Cardiac fibroblast (primary cell): ENCODE measurements at places on chromosomes 2 and 18.

DNA sequence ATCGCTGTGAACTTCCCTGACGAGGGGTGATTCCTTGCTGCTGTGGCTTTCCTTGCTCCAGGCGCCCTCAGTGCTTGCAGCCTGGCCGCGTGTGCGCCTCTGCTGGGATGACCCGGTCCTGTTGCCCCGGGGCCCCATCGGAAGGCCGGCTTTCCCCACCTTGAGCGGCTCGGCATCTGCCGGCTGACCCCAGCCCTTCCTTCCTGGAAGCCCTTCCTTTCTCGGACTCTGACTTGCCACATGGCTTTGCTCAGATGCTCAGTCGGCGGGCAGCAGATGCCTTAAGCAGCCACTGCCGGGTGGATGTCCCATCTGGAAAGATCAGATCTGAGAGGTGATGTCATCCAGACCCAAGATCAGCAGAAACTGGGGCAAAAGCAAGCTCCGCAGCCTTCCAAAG, 100.5 kb upstream of the ODC1 start:
- DNase-seq: peak; percentile 43

GRCh38 chr18:65091744-65092329, 659.0 kb upstream of the CDH7 start:
- DNase-seq: peak; percentile 27

DNA sequence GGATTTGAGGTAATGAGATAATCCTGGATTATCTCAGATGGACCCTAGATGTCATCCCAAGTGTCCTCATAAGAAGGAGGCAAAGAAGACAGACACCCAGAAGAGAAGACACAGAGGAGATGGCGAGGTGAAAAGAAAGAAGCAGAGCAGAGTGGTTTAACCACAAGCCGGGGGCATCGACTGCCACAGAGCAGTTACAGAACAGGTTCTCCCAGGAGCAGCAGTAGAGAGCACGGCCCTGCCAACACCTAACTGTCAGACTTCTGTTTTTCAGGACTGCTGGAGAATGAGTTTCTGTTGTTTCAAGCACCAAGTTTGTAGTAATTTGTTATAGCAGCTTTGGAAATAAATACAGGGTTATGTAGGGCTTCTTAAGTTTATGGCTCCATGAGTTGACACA, 437.0 kb downstream of the THSD7B start:
- DNase-seq: no peak

DNA sequence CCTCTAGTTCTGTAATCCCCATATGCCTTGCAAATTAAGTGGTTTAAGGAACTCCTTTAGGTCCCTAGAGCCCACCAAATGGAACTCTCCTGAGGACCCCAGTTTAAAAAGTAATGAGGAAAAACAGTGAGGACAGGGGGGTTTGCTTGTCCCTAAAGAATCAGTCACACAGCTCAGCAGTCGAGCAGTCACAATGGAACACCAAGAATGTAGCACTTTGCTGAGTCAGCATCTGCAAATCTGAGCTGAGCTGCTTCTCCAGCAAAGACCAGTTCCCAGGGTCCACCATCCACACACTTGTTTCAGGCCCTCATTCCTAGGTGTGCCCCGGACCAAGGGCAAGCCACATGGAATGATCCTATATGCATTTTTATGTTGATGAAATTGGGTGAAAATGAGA, 46.2 kb upstream of the NEDD4L start:
- DNase-seq: no peak

DNA sequence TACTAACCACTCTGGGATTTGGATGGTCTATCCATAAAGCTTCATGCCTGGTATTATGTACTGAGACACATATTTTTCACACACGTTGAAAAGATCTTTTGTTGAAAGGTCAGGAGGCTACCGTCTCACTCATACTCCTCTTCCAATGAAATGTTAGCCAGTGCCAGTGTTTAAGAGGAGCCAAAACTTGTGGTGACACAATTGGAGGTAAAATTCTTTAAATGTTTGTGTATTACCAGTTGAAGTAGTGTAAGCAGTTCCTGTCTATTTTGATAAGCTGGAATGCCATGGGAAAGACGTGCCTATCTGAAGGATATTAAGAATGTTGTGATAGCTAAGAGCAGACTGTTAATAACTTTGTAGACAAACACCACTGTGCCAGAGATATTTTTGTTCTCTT, 32.1 kb downstream of the MARCHF7 start:
- DNase-seq: peak; percentile 76

DNA sequence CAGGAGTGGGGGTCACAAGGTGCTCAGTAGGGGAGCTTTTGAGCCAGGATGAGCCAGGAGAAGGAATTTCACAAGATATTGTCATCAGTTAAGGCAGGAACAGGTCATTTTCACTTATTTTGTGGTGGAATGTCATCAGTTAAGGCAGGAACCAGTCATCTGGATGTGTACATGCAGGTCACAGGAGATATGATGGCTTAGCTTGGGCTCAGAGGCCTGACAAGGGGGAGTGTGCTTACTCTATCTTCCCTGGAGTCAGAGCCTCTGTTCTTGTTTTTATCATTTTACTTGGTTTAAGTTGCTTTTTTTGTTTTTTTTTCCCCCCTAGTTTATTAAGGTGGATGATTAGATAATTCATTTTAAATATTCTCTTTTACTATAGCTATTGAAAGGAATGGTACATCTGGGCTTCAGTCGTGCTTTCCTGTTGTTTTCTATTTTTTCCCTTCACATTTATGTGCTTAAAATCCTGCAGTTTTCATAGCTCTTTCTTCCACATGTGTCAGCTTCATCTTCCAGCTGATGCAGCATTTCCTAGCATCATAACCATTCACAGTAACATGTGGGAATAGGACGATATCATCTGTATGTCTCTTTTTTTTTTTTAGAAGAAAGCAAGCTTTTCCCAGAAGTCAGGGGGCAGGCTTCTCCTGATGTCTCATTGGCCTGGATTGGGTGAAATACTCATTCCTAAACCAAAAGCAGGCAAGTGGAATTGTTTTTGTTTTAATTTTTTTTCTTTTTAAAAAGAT, 15.4 kb downstream of the ZNF396 start:
- DNase-seq: no peak

DNA sequence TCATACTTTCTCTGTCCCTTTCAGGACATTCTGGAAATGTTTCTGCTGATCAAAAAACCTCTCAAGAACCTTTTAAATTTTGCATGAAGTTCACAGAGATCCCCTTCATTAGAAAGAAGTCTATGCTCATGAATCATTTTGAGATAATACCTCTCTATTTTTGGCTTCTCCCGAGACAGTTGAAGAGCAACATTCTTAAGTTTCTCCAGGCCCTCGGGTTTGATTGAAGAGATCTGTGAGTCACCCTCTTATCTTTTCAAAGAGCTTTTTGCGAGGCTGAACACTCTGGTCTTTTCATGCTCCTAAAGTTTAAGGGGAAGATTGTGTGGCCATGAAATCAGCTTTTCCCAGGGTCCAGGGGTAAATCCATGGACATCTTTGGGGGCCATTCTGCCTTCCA, 354.2 kb downstream of the FBXO15 start:
- peak; percentile 73 for DNase-seq

DNA sequence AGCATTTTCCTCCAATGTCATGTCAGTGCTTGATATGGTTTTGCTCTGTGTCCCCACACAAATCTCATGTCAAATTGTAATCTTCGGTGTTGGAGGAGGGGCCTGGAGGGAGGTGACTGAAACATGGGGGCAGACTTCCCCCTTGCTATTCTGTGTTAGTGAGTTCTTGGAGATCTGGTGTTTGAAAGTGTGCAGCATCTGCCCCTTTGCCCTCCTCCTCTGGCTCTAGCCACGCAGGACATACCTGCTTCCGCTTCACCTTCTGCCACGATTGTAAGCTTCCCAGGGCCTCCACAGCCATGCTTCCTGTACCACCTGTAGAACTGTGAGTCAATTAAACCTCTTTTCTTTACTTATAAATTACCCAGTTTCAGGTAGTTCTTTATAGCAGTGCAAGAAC, 118.7 kb downstream of the NOL10 start:
- no peak for DNase-seq

DNA sequence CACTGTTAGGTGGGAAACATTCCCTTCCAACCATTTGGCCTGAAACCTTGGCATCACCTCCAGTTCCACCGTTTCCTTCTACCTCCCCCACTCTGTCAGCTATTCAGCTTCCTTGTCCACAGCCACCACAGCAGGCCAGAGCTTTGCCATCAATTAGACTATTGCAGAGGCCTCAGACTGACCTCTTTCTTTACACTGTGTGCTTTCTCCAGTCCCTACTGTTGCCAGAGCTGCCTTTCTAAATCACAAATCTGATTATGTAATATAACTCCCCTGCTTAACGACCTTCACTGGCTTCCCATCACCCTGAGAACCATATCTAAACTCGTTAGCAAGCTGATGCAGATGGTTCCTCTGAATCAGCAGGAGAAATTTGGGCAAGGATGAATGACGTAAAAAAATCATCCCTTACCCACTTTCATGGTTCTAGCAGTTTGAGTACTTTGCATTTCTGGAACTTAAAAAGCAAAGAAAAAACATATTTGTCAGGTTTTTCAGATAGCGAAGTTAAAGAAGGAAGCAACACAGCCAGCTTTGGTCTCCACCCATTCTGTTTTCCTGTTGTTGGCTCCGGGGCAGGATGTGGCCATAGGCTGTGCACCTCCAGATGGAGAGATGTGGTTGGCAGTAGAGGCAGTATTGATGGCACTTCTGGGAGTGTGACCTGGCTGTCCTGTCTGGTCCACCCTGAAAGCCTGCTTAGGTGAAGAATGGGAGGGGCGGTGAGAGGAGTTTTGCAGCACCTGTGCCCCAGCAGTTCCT, 422.1 kb downstream of the PARD3B start:
- no peak for DNase-seq

DNA sequence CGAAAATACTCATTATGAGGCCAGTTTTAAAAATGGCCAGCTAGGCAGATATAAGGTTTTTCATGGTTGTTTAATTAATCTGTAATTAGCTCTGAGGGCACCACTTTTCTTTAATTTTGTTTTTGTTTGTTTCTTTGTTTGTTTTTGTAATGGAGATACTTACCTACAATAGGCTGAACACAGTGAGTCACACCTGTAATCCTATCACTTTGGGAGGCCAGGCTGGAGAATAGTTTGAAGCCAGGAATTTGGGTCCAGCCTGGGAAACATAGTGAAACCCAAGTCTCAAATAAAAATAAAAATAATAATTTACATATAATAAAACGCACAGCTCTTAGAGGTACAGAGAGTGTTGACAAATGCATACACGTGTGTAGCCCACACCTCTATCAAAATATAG, 56.8 kb upstream of the MSH2 start:
- DNase-seq: no peak

- peak; percentile 31 for DNase-seq
Observed at GRCh38 chr2:205166745-205167144, 515.6 kb upstream of the NRP2 start.

- DNase-seq: no peak
Observed at GRCh38 chr2:120982598-120982997, 246.9 kb downstream of the GLI2 start.

GRCh38 chr2:218290316-218291261, 1.7 kb downstream of the TMBIM1 start:
- no peak for DNase-seq

DNA sequence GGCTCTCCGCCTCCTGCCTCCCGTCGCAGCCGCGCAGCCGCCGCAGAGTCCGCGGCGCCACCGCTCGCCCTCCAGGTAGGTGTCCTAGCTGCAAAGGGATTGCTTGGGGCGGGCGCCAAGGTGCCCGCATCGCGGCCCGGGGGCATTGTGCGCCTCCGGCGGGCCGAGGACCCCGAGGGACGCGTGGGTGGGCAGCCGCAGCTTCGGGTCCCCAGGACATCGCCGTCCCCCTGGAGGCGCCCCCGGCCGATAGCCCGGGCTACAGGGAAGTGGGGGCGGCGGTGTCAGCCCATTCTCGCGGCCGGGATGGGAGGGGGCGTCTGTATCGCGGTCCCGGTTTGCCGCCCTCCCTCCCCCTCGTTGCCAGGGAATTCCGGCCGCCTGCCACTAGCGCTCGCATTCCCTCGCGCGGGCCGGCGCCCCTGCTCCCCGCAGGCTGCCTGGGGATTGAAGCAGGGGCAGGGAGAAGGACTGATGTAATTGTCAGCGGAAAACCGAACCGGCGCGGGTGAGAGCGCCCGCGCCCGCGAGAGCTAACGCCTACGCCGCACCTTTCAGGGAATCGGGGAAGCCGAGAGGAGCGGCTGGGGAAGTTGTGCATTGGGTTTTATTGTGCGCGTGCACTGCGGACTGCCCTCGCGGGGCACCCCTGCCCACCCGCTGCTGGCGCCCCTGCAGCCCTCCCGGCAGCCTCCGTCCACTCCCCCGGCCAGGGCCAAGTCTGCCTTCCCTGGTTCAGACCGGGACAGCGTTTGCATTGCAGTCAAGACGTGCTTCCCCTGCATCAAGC, 483 bp downstream of the OSBPL6 start:
- peak; percentile 57 for DNase-seq

DNA sequence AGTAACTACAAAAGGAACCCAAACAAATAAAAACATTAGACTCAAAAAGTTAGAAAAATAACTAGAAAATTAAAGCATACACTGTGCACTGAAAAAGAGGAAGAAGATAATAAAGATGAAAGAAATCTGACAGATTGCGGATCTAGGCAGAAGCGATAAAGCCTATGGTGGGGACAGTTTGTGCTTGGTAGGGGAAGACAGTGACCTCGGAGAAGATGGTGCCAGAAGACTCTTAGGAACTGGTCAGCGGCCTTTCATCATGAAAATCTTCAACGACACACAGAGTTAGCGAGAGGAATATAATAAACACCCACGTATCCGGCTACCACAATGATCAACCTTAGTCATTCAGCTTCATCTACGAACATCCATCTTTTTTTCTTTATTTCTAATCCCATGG, 180.5 kb downstream of the HDAC4 start:
- DNase-seq: no peak

DNA sequence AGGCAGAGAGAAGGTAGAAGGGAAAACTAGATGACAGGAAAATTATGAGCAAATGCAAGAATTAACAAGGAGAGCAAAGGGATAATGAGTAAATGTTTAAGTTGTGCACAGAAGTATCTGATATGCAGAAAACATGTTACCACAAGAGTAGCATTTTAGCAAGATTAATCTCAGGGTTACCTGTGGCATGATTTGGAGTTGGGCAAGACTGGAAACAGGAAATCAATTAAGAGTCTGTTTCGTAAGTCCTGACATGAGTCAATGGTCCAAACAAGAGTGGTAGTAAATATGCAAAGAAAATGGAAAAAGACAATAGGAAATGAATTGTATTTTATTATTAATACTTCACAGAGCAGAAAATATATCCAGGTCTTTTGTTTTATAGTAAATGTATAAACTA, 17.3 kb upstream of the MTX2 start:
- DNase-seq: no peak

DNA sequence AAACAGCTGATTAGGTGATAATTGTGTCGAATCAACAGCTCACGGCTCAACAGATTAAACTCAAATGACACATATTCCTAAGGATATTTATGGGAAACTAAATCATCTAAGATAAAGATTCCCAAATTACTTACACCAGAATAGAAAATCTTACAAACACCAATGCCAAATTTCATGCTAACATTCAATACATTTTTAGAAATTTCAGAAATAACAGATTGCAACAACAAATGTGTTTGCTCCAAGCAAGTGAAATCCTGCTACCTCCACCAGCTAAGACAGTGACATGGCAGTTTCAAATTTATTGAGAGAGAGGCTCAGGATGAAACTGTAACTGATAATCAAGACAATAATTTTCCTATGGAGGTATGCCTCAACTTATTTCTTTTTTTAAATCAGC, 65.0 kb upstream of the EPB41L3 start:
- DNase-seq: no peak
